Retinal pigment epithelial cell (primary cell): ENCODE measurements at places on chromosomes 12 and 14.

DNA sequence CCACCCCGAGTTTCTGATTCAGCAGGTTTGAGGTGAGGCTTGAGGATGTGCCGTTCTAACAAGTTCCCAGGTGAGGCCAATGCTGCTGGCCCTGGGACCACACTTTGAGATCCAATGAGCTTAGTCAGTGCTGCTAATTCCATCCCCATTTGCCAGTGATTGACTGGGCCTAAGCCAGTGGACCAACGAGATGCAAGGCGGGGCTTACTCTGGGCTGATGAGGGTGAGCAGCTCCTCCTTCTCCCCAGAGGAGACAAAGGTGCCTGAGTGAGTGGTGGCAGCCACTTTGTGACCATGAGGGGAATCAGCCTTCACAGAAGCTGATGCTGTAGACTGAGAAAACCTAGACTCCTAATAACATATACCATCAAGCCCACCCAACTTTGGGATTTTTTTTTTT lies 23.1 kb upstream of the HNF1A start:
- no peak for DNase-seq

- no peak for DNase-seq
Observed at GRCh38 chr12:131060011-131060703, 106.5 kb downstream of the ADGRD1 start.

DNA sequence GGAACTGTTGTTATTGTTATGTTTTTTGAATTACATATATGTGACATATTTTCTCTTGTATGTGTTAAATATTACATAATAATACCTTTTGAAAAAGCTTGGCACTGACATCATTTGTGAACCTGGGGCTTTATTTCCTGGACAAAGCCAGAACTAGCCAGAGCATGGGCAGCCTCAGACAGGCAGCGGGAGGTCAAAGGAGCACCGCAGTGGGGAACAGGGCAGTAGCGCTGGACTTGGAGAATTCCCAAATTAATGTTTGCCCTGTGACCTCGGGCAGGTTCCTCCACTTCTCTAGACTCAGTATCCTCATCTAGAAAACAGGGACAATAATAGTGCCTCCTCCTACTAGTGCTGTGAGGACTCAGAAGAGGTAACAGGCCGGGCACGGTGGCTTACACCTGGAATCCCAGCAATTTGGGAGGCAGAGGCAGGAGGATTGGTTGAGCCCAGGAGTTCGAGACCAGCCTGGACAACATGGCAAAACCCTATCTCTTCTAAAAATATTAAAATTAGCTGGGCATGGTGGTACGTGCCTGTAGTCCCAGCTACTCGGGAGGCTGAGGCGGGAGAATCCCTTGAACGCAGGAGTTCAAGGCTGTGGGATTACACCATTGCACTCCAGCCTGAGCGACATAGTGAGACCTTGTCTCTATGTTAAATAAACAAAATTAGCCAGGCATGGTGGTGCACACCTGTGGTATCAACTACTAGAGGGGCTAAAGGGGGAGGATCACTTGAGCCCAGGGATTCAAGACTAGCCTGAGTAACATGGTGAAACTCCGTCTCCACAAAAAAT lies 27.3 kb upstream of the ITPK1 start:
- no peak for DNase-seq

DNA sequence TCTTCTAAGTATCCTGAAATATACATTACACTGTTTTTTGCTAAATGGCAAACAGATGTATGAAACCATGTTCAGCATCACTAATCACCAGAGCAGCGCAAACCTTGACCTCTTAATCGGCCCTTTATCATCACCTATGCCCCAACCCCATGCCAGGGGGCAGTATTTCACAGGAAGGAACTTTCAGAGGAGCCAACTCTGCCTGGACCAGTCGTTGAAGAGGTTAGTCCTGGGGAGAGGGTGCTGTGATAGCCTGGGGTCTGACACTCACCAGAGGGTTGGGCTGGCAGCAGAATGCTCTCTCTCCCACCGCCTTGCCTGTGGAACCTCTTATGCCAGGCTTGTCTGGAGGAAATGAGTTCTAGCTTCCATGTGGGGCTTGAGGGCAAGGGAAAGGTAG lies 411.7 kb downstream of the TMEM117 start:
- DNase-seq: no peak

DNA sequence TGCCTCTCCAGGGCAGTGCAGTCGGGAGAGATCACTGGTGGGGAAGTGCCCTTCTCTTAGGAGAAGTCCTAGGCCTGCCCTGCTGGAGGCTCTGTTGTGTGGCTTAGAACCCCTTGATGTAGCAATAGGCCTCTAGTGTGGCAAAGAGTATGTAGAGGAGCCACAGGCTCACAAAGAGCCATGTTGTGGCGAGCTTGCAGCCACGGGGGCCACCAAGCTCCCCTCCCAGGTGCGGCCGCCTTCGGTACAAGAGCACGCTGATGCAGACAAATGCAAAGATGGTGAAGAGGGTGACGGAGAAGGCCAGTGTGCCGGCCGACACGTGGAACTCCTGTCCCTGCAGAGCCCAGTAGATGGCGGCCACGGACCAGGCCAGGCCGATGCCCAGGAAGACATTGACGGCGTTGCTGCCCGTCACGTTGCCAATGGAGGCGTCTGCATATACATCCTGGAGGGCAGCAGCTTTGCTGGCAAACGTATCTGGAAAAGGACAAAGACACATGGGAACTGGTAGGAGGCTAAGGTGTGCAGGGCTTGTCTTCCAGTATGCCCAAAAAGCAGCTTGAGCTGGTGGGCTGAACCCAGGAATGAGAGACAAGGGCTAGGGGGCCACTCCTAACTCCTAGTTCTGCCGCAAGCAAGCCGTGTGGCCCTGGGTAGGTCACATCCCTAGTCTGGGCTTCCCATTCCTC lies 142.8 kb downstream of the SLC8A3 start:
- peak; percentile 4 for DNase-seq
